NCI-H82 (cell line): ENCODE measurements at places on chromosomes 4 and X.

DNA sequence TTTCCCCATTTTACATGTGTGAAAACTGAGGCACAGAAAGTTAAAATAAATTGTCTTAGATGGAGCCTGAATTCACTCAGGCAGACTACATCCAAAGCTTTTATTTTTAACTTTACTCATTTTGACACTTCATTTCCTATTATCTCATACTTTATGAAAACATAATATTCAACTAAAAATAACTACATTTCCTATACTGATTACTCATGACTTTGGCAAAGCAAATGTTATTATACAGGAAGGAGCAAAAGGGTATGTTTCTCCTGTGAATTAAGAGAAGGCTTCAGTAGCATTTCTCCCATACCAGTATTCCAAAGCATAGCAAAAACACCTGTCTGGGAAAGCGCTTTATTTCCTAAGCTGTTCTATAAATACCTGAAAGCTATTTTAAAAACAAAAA lies 178.6 kb downstream of the ADAMTS3 start:
- DNase-seq = no peak

DNA sequence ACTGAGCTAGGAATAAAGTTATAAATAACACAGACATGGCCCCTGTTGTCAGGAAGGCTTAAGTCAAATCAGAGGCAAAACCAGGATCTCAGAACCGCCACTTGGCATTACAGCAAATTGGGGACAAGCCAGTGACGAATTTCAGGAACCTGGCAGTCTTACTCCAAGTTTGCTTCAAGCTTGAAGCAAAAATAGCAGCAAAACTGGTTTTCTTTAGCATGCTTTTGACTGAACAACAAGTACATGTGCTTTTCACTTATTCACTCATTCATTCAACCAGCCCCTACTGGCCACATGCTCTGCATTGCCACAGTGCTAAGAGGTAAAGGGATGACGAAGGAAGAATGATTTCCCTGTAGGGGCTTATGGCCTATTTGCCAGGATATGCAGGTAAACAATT lies 253.9 kb upstream of the PPARGC1A start:
- DNase-seq = no peak

DNA sequence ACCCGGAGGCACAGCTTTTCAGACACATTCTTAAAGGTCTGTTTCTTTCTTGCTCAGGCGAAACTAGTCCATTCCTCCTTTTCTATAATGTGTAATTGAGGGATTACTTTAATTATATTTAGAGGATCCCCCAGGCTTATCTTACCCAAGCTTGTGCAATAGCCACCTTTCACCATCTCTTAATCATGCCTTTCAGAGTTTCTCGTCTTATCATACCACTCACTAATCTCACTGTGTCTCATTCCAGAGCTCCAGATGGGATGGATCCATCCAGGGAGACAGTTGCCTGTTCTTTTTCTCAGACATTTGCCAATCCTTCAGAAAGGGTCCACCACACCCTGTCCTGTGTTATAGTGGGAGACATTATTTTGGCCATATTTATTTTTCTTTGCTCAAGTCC lies 12.5 kb downstream of the SPARCL1 start:
- DNase-seq = peak; percentile 92

DNA sequence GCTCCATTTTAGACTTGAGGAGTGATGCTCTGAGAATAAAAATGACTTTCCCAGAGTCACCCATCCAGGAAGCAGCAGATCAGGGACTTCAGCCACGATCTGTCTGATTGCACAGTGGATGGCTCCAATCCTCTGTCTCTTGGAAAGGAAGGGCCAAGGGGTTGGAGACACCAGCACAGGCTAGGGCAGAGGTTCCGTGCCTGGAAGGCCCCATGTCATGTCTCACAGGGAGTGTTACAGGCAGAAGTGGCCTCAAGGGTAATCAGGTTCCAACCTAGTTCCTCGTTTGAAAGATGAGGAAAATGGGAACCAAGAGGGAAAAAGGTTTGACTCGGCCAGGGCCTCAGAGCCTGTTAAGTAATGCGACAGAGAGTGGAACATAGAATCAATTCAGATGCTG lies 160.0 kb downstream of the EFNB1 start:
- no peak for DNase-seq

GRCh38 chr4:78863254-78863869 lies 75.9 kb downstream of the PAQR3 start:
- no peak for DNase-seq

DNA sequence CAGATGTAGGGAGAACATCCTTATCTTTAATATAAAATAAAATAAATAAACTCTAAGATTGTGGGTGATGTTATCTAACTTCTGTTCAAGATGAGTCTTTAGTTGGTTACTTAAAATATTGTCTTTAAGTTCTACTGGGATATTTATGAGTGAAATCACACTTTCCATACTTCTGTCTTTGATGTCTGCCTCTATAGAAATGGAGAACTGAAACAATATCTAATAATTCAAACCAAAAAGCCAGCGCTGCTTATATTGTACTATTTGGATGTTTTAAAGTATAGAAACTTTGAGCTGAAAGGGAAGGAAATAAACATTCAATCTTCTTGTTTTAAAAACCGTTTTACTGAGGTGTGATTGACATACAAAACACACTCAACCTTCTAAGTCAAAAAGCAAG lies 44.8 kb upstream of the RPS6KA3 start:
- no peak for DNase-seq

GRCh38 chr4:23878912-23879732 lies 10.7 kb downstream of the PPARGC1A start:
- no peak for DNase-seq

- DNase-seq = no peak
Measured at GRCh38 chr4:79621061-79621460, 213.0 kb upstream of the GK2 start.

DNA sequence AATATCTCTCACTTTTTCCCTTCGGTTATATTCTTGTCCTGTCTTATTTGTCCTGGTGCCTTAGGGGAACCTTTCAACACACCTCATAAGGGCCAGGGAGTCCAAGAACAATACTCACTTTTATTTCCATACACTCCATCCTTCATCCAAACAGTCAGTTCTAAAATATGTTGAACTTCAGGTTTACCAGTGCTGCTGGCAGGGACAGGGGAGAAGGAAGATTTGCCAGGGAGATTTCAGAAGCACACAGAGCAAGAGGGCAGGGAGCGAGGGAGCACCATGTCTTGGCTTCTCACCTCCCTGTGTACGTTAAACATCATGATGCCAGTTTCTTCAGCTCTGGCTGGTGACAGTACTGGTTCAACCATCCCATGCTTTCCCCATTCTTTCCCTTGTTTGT lies 631.1 kb upstream of the FAT1 start:
- no peak for DNase-seq

- DNase-seq = peak; percentile 6
Measured at GRCh38 chr4:145043306-145043705, 54.7 kb downstream of the ANAPC10 start.

DNA sequence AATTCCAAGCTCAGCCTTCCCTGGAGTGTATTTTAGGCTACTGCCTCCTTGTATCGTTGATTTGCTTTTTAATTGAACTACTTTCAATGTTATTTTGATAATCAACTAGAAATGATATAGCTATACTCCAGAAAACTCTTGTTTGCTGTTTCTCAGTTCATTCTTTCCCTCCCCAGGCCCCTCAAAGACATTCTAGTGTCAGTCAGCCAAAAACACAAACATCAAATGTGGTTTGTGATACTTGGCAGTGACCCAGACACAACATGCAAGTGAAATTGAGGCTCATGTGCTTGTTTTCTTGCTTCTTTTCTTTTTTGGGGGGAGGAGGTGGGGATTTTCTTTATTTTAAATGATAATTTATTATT lies 7.6 kb downstream of the FAT4 start:
- DNase-seq = no peak

DNA sequence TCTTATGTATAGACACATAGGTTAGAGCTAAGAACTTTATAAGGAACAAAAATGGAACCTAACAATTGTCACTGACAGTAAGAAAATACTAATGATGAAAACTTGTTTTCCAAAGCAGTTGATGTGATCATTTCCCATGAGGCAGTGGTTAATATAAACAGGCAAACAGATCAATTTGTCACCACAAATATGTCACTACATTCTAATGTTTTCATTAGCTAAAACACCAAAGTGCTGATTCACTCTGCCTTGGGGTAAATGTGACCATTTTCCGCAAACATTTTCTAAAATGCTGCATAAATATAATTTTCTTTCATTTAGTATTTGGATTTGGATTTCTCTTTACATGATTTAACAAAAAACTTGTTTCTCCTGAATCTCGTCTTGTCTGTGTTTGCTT lies 408.9 kb upstream of the CTSO start:
- no peak for DNase-seq

- no peak for DNase-seq
Measured at GRCh38 chr4:98625920-98626319, 32.5 kb downstream of the TSPAN5 start.

DNA sequence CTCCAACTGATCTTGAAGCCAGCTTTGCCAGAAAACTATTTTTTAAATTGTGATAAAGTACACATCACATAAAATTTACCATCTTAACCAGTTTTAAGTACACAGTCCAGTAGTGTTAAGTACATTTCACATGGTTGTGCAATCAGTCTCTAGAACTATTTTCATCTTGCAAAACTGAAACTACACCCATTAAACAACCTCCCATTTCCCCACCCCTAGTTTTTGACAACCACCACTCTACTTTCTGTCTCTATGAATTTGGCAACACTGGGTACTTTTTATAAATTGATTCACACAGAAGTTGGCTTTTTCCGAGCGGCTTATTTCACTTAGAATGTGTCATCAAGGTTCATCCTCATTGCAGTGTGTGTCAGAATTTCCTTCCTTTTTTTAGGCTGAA lies 31.0 kb downstream of the TRPC5 start:
- DNase-seq = no peak

GRCh38 chr4:152605031-152605430 lies 69.1 kb upstream of the FBXW7 start:
- DNase-seq = no peak

DNA sequence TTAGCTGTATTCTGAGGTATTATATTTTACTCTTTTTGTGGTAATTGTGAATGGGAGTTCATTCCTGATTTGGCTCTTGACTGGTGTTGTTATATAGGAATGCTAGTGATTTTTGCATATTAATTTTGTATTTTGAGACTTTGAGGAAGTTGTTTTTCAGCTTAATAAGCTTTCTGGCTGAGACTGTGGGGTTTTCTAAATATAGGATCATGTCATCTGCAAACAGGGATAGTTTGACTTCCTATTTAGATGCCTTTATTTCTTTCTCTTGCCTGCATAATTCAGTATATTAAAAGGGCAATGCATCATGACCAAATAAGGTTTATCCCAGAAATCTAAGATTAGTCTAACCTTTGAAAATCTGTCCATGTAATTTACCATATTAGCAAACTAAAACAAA lies 44.7 kb upstream of the EPGN start:
- DNase-seq = no peak

DNA sequence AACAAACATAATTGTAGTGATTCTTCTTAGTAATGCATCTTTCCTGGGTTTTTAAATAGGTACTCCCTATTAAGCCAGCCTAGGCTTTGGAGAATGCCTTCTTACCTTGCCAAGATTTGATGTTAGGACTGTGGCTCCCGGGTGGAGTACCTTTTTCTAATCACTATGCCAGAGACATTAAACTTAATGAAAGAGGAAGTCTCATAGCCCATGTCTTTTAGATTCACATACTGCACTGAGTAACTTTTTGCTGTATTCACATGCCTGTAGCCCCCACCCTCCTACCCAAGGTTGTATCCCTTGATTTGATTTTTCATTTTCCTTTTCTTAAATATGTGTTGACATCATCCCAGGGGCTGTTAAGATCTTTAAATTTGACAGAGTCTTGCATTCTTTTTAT lies 104.2 kb upstream of the TLR2 start:
- DNase-seq = no peak

DNA sequence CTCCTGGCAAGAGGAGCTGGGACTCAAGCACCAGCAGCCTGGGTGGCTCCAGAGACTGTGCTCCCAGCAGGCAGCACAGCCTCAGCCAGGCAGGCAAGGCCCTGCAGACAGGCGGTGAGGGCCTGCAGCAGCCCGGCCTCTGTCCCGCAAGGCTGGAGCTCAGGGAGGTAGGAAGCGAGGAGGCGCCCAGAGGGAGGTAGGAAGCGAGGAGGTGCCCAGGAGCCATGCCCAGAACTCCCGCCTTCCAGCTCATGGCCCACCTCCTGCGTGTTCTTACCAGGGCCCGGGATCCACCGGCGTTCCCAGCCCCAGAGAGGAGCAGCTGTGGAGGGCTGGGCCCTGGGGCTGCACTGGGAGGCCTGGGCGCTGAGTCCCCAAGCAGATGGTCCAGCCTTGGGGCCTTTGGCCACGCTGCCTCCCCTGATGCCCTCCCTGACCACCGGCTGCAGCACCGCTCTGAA lies 133.1 kb downstream of the HMX1 start:
- no peak for DNase-seq

DNA sequence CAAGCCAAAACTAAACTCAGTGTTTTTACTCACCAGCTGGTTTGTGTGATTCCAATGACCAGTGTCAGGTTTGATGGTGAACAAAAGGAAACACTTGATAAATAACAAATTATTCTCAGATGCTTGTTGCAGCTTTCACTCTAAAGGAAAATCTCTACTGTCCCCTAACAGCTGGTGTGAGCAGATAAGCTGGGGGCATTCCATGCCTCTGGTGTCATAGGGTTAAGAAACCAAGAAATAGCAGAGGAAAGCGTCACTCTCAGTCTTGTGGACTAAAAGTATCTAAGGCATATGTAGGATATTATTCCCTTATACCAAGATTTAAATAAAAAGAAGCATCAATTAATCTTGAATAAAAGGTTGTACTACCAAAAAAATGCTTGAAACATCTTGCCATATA lies 24.3 kb downstream of the TRPC5 start:
- no peak for DNase-seq

- DNase-seq = peak; percentile 21
Measured at GRCh38 chrX:39839371-39839770, 258.4 kb downstream of the BCOR start.

- DNase-seq = peak; percentile 72
Measured at GRCh38 chrX:134752981-134753717, 94.9 kb upstream of the PLAC1 start.

DNA sequence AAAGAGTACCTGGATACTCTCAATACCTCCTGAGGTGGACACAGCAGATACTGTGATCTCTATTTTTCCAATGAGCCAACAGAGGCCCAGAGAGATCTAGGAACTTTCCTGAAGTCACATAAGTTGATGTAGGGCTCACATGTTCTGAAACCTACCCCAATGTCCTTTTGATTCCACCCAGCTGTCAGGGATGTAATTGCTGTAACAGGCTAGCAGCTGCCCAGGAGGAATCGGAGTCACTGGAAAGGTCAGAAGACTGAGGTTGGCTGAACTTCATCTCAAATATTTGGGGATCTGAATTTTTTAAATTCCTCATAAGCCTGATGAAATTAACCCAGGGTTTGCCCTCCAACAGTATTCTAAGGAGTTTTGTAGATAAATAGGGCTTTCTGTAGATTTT lies 52.5 kb upstream of the PROM1 start:
- no peak for DNase-seq

DNA sequence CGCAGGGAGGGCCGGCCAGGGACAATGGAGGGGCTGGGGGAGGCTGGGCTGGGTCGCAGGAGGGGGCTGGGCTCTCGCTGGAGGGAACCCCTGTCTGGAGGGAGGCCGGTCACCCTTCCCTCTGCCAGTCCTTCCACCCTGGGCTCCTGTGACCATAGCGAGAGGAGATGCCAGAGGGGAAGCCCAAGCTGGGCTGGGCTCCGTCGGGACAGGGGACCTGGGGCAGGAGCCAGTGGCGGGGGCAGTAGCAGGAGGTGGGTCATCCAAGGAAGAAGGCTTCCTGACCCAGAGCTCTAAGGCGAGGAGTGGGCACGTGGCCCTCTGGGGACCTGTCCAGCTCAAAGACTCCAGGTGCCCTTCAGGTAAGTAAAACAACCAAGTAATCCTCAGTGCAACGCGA lies 16.9 kb downstream of the CTAG1B start:
- DNase-seq = no peak
